ENCODE measurements at places on chromosomes 4 and X. TPM values are rescaled to one million over a fixed set of nuclear protein-coding genes. Genes with fewer than 3 reads are reported as not detected.

AREG gene
- total RNA-seq = 11.9 TPM

TEX13D gene
- total RNA-seq = not detected

BTC gene
- 0.46 TPM for total RNA-seq

MTMR8 gene
- total RNA-seq = 0.55 TPM

ERCC6L gene
- total RNA-seq = not detected

OPN1LW gene
- total RNA-seq = not detected

CXCL6 gene
- total RNA-seq = not detected

TBC1D8B gene
- 2.2 TPM for total RNA-seq

DNA sequence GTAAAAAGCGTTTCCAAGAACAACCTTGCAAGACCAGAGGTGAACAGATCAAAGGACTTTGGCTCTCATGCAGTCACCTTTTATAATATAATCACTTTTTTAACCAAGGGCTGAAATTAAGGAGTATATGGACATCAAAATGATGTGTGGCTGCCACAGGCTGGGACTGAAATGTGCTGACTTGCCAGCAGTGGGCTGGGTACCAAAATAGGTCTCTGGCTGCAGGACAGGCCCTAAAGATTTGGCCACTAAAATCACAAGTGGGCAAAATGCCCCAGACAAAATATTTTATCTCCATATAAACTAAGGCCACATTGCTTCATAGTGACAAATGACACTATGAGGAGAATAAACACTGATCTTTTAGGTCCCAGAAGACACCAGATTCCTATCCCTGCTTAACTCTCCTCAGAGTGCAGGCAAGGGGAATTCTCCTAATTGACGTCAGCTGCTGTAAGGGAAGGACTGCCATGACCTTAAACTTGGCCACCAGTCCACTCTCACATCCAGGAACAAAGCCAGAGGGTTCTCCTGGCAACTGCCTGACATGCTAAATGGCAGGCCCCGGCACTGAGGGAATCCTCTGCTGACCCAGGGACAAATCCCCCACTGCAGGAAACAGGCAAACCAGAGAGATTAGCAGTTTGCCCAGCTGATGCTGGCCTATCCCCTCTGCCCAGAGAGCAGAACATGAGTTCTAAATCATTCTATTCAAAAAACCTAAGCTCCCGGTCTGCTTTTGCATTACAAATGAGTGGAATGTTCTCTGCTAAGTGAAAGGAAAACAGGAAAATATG lies 155.8 kb downstream of the PPP3CA start:
- peak overlapping the region; percentile 15 for H3K27ac ChIP-seq
- no peaks in the 10 kb centered on the region for H3K36me3 ChIP-seq
- peaks cover 26% of the 10 kb centered on the region for H3K4me1 ChIP-seq

GRCh38 chr4:46484881-46485280 lies 95.0 kb upstream of the GABRA2 start:
- H3K4me3 ChIP-seq = no peak overlapping the region
- no peaks in the 10 kb centered on the region for H3K4me1 ChIP-seq
- no peak for DNase-seq
- H3K27me3 ChIP-seq = no peaks in the 10 kb centered on the region
- H3K36me3 ChIP-seq = no peaks in the 10 kb centered on the region
- H3K27ac ChIP-seq = no peak overlapping the region

GRCh38 chr4:115396034-115396433 lies 282.6 kb upstream of the NDST4 start:
- H3K36me3 ChIP-seq = no peaks in the 10 kb centered on the region
- no peaks in the 10 kb centered on the region for H3K4me1 ChIP-seq
- H3K27ac ChIP-seq = no peak overlapping the region
- no peak for DNase-seq

DNA sequence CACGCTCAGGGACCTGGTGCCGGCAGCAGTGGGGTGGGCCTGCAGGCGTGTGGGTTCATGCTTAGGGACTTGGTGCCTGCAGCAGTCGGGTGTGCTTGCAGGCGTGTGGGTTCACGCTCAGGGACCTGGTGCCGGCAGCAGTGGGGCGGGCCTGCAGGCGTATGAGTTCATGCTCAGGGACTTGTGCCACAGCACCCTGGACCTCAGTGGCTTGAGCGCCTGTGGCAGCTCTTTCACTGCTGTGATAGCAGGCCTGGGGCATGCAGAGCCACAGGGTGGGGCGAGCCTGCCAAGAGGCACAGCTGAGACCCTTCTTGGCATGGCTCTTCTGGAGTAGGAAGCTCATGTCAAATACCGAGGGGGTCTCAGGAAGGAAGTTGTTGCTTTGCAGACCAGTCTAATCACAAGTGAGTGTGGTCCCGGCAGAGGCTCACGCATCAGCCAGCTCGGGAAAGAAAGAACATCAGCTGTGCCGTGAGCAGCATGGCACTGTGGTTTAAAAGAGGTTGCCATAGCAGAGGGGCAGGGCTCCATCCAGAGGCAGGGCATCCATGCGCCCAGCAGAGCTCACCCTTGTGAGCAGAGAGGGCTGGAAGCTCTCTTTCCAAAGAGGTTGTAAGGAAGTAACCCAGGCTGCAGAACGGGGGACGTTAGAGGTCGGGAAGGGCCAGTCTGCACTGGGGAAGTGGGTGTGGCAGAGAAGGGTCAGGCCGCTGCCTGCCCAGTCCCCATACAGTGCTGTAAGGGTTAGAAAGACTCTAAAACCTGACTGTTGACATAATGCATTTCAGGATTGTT lies 21.1 kb downstream of the PIGG start:
- H3K4me1 ChIP-seq = no peaks in the 10 kb centered on the region
- H3K27ac ChIP-seq = no peak overlapping the region
- DNase-seq = no peak

GRCh38 chrX:105829011-105829410 lies 6.7 kb downstream of the NRK start:
- H3K36me3 ChIP-seq = no peaks in the 10 kb centered on the region
- DNase-seq = no peak
- no peak overlapping the region for H3K4me3 ChIP-seq
- no peaks in the 10 kb centered on the region for H3K4me1 ChIP-seq

- DNase-seq = no peak
- no peaks in the 10 kb centered on the region for H3K27me3 ChIP-seq
- no peak overlapping the region for H3K4me3 ChIP-seq
- H3K4me1 ChIP-seq = no peaks in the 10 kb centered on the region
- H3K27ac ChIP-seq = no peak overlapping the region
- no peaks in the 10 kb centered on the region for H3K36me3 ChIP-seq
These were observed 142.2 kb downstream of the ARHGAP10 start for GRCh38 chr4:147874109-147874508.

DNA sequence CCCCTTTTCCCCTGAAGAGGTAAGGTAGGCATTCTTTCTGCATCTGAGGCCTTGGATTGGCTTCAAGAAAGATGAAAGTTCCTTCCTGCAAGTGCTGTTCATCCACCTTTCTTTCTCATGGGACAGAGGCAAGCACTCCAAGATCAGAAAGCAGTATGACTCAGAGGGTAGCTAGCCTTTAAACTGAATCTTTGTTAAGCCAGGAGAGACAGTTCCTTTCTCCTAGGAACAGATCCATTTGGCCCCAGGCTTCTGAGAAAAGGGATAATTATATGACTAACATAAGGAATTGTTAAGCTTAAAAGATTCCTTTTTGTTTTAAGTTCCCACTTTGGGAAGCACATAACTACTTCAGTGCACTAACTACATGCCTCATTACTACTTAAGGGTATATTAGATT lies 192.0 kb downstream of the PPP3CA start:
- H3K27ac ChIP-seq = no peak overlapping the region
- no peak for DNase-seq
- no peaks in the 10 kb centered on the region for H3K4me1 ChIP-seq
- H3K4me3 ChIP-seq = no peak overlapping the region

DNA sequence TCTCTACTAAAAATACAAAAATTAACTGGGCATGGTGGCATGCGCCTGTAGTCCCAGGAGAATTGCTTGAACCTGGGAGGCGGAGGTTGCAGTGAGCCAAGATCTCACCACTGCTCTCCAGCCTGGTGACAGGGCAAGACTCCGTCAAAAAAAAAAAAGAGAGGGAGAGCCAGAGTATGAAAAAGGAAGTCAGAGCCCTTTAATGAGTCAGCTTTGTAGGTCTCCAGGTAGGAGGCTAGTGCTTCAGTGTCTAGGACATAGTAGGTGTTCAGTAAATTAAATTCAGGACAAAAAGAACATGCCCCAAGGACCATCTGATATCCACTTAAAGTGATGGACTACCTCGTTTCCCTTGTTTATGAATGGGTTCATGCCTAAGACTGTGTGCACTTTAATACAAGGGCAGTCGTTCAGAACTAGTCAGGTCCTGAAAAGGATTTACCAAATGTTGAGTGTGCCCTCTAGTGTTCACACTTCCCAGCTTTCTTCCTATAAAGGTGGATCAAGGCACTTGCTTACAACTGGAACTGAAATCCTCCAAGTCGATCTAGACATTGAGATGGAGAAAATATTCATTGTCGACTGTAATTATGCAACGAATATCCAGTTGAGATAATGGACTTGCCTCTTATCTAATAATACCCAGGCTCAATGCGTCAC lies 29.0 kb downstream of the F9 start:
- H3K27ac ChIP-seq = no peak overlapping the region
- no peaks in the 10 kb centered on the region for H3K36me3 ChIP-seq
- no peaks in the 10 kb centered on the region for H3K4me1 ChIP-seq

DNA sequence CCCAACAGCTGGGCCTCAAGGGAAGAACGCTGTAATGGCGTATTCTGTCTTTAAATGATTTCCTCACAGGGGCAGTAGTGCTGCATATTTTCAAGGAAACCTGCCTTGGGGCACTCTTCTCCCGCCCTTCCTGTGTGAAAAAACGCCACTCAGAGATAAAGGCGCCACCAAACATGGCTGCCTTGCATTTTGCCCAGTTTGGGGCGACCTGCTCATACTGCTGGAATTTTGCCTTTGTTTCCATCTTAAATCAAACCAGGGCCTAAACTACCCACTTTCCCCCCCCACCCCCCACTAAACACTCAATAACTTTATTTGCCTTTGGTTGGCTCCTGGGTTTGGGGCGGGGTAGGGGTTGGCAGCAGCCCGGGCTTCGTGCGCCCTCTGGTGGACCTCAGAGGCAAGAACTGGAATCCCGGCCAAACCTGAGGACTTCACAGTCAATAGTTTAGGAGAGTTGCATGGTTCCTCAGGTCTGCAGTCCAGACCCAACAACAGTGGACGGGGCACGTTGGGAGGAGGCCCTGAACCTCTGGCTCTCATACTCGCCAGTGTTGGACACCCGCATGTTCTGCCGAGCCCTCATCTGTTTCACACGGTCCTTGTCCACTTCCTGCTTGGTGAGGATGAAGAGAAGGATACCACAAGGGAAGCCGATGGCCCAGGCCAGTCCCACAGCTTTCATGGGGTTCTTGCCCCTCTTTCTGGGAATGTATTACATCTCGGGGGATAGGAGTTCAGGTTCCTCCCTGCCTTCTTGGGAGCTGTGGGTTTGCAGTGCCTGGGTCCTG lies 220.1 kb upstream of the STK26 start:
- no peaks in the 10 kb centered on the region for H3K36me3 ChIP-seq
- DNase-seq = peak; percentile 17
- H3K4me1 ChIP-seq = no peaks in the 10 kb centered on the region
- H3K27me3 ChIP-seq = no peaks in the 10 kb centered on the region
- H3K4me3 ChIP-seq = no peak overlapping the region

GRCh38 chr4:101846550-101846949 lies 56.0 kb downstream of the BANK1 start:
- no peaks in the 10 kb centered on the region for H3K27me3 ChIP-seq
- H3K4me3 ChIP-seq = no peak overlapping the region
- no peaks in the 10 kb centered on the region for H3K36me3 ChIP-seq
- H3K27ac ChIP-seq = no peak overlapping the region

- H3K36me3 ChIP-seq = peaks cover 56% of the 10 kb centered on the region
- no peak overlapping the region for H3K27ac ChIP-seq
- H3K4me3 ChIP-seq = no peak overlapping the region
- no peaks in the 10 kb centered on the region for H3K4me1 ChIP-seq
These were observed 18.1 kb downstream of the CD40LG start for GRCh38 chrX:136666088-136666487.

- DNase-seq = no peak
- H3K27me3 ChIP-seq = no peaks in the 10 kb centered on the region
- no peak overlapping the region for H3K4me3 ChIP-seq
- H3K4me1 ChIP-seq = no peaks in the 10 kb centered on the region
These were observed 141.4 kb upstream of the SMIM10 start for GRCh38 chrX:134849390-134849789.

All from heart right ventricle (tissue), 16 donors.